ENCODE measurements at places on chromosomes 5 and 9. TPM values are rescaled to one million over a fixed set of nuclear protein-coding genes. Genes with fewer than 3 reads are reported as not detected.

- no peaks in the 10 kb centered on the region for H3K4me1 ChIP-seq
- H3K4me3 ChIP-seq, result no peak overlapping the region
- H3K36me3 ChIP-seq, result no peaks in the 10 kb centered on the region
- no peak for DNase-seq
- H3K27me3 ChIP-seq, result no peaks in the 10 kb centered on the region
Measured at GRCh38 chr5:138263581-138263980, 10.8 kb downstream of the GFRA3 start.

- H3K27ac ChIP-seq, result no peak overlapping the region
- no peak for DNase-seq
- no peaks in the 10 kb centered on the region for H3K36me3 ChIP-seq
- H3K27me3 ChIP-seq, result no peaks in the 10 kb centered on the region
- no peaks in the 10 kb centered on the region for H3K4me1 ChIP-seq
Measured at GRCh38 chr9:6105738-6106137, 90.3 kb upstream of the RANBP6 start.

GRCh38 chr9:109307380-109308240 lies 13.2 kb downstream of the EPB41L4B start:
- H3K4me1 ChIP-seq, result peaks cover 8% of the 10 kb centered on the region
- no peak overlapping the region for H3K27ac ChIP-seq
- peak; percentile 55 for DNase-seq
- no peak overlapping the region for H3K4me3 ChIP-seq

The PRDM9 gene
- total RNA-seq, result not detected

DNA sequence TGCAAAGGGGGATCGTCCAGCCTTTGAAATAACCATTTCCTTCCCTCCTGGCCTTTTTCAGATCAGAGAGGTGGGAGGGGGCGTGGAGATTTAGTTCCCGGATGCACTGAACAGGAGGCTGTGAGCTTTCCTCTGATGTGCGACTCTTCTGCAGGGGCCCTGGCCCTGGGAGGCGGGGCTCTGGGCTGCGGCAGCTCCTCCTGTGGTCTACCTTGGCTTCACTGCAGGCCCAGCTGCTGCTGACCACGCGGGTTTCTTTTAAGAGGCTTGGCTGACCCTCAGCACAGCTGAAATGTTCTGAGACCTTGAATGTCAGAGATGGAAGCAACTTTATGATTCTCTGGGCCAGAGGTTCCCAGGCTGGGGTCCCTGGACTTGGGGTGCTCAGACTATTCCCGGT lies 27.0 kb upstream of the COL15A1 start:
- DNase-seq, result peak; percentile 66
- H3K36me3 ChIP-seq, result no peaks in the 10 kb centered on the region
- peaks cover 27% of the 10 kb centered on the region for H3K4me1 ChIP-seq
- H3K4me3 ChIP-seq, result no peak overlapping the region

The KLF4 gene
- total RNA-seq, result 3.2 TPM

DNA sequence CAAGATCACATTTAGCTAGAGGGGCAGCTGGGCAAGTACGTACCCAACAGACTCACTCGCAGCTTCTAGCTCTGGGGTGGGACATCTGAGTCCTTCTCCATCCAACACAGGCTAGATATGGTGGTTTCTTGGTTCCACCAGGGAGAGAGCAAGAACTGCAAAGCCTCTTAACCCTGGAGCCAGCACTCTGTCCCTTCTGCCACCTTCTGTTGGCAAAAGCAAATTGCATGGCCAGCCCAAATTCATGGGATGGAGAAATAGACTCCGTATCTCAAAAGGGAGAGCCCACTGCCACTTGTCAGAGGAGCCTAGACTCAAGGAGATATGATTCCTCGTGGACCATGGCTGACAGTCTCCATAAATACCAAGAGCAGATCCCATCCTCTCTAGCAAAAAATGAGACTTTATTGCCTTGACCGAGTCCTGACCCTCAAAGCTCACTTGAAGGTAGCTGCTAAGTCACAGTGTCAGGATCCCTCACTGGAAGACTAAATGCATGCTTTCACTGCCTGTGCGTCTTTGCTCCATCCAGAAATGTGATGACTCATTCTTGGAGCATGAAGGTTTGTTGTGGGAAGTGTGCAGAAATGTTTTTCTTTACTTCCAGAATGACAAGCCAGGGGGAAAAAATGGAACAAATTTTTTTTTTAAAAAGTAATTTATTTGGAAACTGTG lies 28.8 kb upstream of the ROR2 start:
- DNase-seq, result peak; percentile 22
- H3K36me3 ChIP-seq, result no peaks in the 10 kb centered on the region
- no peaks in the 10 kb centered on the region for H3K4me1 ChIP-seq
- no peak overlapping the region for H3K27ac ChIP-seq
- H3K4me3 ChIP-seq, result no peak overlapping the region
- H3K27me3 ChIP-seq, result no peaks in the 10 kb centered on the region

GRCh38 chr5:158860706-158861105 lies 239.0 kb downstream of the EBF1 start:
- DNase-seq, result no peak
- no peak overlapping the region for H3K27ac ChIP-seq
- no peaks in the 10 kb centered on the region for H3K27me3 ChIP-seq
- no peak overlapping the region for H3K4me3 ChIP-seq

The FCHO2 gene
- total RNA-seq, result 12.6 TPM

GRCh38 chr9:99490729-99491128 lies 268.6 kb downstream of the SEC61B start:
- no peak for DNase-seq
- no peaks in the 10 kb centered on the region for H3K4me1 ChIP-seq
- no peak overlapping the region for H3K27ac ChIP-seq
- H3K27me3 ChIP-seq, result no peaks in the 10 kb centered on the region
- H3K4me3 ChIP-seq, result no peak overlapping the region

The SLC36A3 gene
- total RNA-seq, result not detected

DNA sequence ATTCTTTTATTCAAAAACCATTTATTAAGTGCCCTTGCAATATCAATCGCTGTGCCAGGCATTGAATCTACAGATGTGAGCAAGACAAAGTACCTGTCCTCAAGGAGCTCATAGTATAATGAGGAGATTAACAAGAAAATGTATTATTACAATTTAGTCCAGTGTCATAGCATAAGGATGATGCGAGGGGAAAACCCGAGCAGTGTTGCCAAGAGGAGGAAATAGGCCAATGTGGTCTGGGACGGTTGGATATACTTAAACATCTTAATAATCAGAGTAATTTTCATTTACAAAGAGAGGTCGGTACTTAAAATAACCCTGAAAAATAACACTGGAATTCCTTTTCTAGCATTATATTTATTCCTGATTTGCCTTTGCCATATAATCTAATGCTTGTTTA lies 18.5 kb downstream of the CD274 start:
- H3K27ac ChIP-seq, result no peak overlapping the region
- H3K4me1 ChIP-seq, result no peaks in the 10 kb centered on the region
- H3K27me3 ChIP-seq, result no peaks in the 10 kb centered on the region
- H3K4me3 ChIP-seq, result no peak overlapping the region

DNA sequence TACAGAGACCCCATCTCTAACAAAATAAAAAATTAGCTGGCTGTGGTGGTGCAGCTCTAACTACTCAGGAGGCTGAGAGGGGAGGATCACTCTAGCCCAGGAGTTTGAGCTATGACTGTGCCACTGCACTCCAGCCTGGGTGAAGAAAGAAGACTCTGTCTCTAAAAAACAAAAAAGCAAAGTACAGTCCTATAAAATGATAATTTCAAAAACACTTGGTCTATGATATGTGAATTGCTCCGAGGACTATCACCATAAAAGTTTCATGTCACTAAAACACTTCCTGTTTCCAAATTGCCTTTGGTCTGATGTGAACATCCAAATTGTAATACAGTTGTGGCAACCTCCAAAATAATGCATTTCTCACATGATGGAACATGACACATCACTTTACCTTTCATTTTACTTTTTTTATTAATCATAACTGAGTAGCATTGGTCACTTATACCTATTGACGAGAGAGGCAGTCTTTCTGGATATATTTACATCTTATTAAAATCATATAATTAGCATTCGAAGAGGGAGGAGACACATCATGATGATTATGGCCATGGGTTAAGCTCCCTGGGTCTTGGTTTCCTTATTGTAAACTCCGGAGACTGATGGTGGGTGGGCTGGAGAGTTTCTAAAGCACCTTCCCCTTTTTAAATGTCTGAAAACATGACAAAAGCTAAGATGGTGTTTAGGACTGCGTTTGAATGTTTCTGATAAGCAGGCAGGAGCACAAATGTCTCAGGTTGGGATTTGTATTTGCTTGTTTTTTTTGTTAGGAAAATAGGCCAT lies 25.8 kb upstream of the CD180 start:
- H3K27me3 ChIP-seq, result no peaks in the 10 kb centered on the region
- H3K36me3 ChIP-seq, result no peaks in the 10 kb centered on the region
- DNase-seq, result no peak
- H3K4me3 ChIP-seq, result no peak overlapping the region
- H3K4me1 ChIP-seq, result no peaks in the 10 kb centered on the region
- no peak overlapping the region for H3K27ac ChIP-seq
